ENCODE measurements at places on chromosomes 1 and 21.

GRCh38 chr1:48472638-48473037 is 634 bp upstream of the SPATA6 start:
- DNase-seq: no peak

DNA sequence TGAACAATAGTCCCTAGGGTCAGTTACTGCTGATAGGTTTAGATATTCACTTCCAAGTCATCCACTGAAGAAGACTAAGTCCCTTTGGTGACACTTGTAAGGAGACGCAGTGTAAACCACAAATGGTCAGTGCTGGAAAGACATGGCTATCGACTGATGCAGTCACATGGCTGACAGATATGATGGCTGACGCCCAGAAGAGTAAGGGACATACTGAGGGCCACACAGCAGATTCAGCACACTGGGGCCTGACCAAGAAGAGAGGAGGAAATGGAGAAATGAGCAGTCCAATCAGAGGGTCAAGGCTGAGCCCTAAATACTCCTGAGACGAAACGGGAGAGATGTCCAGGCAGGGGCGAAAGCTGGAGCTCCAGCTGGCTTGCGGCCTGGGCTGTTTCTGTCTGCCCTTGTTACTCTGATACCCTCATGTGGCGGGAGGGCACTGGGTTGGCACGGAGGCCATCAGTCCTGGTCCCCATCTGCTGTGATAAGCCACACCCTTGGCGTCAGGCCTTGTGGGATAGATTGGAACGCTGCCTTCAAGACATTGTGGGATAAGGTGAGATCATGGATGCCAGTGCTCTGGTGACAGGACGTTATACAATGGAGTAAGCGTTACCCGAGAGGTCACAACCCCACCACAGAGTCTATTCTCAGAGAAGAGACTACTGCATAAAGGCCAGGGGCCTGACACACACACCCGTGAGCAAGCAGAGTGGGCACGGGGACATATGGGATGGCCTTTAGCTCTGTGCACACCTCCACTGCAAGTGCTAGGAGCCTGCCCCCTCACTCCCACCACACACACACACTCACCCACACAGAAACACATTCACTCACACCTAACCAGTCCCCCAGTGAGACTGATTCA is 158.4 kb downstream of the TRABD2B start:
- peak; percentile 13 for DNase-seq

- no peak for DNase-seq
These were observed 234.8 kb downstream of the HMCN1 start for GRCh38 chr1:185969028-185969427.

DNA sequence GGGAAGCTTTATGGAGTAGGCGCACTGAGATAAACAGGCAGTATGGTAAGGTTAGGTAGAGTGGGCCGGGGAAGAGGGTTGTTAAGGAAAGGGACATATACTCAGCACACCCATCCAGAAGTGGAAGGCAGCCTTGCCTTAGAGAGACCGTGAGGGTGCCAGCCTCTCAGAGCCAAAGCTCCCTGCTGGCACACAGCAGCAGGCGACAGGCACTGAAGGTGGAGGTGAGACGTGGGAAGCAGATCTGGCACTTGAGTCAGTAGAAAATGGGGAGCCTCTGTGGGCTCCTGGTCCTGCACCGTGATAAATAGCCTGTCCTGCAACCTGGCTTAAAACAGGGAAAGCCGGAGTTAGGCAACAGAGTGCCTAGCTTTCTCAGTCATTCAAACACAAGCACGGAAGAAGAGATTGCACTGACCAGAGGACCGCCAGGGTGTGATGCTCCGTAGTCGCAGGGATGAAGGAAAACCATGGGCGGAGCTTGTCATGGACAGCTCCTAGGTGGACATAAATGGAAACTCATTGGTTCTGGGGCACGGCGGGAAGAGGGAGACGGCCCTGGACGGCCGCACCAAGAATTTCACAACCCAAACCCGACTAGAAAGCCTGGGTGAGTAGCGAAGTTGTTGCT is 15.5 kb downstream of the KCNK1 start:
- no peak for DNase-seq

- DNase-seq: no peak
These were observed 8.9 kb upstream of the LAX1 start for GRCh38 chr1:203756036-203756435.

DNA sequence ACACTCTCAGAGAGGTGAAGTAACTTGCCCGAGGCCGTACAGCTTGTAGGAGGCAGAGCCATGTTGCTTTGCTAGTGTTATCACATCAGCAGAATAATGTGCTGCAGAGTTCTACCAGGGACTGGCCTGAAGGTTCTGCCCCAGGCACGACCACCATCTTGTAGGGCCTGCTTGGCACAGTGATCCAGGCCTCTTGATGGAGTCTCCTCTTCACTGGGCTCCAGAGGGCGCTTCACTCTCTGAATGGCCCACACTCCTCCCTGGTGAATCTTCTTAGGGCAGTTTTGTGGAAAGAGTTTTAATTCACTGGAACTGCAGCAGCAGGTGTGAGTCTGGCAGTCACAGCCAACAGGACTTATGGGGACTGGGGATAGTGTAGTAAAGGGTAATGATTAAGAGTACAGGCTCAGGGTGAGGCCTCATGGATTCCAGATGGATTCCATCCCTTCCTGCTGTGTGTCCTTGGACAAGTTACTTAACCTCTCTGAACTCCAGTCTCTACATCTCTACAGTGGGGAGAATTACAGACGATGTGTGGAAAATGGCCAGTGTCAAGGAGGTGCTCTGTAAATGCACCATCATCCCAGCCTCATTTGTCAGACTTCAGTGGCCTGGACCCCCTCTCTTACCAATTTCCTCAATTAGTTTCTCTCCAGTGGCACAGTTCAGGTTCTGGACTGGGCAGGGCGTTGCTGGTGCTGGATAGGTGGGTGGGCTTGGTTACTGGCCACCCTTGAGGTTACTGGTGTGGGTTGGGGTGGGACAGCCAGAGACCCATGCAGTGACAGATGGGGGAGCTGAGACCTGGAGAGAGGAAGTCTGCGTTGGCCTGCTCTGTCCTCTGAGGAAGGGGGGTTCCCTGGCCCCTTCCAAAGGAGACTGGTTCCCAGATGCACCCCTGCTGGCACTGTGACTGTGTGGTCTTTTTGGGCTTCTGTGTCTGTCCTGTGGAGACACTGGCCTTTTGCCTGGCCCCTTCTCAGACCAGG is 45.9 kb upstream of the CSF3R start:
- DNase-seq: no peak

DNA sequence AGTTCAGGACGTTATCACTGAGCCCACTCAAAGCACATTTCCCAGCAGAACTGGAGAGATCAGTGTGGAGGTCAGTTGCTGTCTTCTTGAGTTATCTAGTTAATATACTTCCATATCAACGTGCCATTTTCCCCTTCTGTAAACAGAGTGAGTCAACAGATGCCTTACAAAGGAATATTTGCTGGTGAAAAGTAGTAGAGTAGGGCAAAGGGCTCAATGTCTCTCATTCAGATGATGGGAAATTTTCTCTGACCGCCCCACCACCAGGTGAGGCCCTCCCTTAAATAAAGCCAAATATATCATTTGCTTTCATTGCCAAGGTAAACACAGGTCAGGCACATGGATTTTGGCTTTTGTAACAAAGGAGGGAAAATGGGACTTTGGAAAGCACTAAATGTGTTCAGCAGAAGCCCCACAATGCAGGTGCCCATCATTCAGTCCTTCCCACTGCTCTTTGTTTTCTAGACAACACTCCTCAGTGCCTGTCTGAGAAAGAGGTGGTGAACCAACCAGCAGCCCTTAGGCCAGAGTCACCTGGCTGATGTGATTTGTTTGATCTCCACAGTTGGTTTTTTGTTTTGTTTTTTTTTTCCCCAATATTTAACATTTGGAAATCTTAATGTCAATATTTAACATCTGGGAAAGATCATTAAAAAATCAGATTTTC is 40.5 kb upstream of the SAMD13 start:
- no peak for DNase-seq

GRCh38 chr1:172566196-172566997 is 33.4 kb downstream of the SUCO start:
- DNase-seq: no peak

DNA sequence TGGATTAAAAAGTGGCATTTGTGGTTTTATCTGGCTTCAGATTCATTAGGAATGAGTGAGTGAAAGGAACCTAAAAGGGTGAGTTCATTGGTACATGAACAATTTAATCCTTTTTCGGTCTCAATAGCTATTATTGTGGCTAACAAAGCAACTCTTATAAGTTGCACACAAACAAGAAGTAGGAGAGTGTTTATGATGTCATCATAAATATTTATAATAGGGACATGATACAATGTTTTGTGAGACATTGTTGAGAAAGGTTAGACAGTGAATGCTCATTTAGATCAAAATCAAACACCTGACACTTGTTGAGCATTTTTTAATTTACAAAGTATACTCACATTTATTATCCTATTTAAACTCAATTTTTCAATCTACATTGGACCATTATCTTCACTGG is 363.4 kb downstream of the PDE4B start:
- no peak for DNase-seq

GRCh38 chr1:209100460-209100859 is 483.1 kb upstream of the CAMK1G start:
- DNase-seq: no peak

GRCh38 chr1:101587741-101588140 is 350.9 kb downstream of the S1PR1 start:
- peak; percentile 75 for DNase-seq

- DNase-seq: no peak
These were observed 17.8 kb upstream of the TTC4 start for GRCh38 chr1:54697896-54698295.

DNA sequence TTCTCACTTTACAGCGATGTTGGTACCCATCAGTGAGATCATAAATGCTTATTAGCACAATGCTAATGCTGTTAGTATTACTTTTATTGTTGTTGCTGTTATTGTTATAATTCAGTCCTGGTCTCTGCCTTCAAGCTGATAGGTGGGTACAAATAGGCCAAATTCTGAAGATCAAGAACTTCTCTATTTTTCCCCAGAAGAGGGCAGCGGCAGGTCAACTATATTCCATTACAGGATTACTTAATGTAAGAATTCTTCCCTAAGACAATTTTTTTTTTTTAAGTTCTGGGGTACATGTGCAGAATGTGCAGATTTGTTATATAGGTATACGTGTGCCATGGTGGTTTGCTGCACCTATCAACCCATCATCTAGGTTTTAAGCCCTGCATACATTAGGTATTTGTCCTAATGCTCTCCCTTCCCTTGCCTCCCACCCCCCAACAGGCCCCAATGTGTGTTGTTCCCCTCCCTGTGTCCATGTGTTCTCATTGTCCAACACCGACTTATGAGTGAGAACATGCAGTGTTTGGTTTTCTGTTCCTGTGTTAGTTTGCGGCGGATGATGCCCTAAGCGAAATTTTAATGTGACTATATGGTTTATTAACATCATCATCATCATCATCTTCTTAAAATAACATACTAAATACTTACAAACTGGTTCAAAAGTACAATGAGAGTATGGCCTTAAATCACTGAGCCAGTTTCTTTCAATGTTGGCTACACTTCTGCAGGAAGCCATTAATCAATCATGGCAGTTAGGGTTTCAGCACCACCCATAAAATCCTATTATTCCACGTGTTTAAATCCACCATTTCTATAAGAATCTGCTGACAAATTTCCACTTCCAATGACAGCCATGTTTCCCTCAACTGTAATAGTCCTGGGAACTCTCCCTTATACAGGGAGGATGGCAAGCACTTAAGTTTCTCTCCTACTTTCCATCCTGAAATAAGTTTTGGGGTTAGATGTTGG is 19.2 kb downstream of the SLC19A2 start:
- DNase-seq: peak; percentile 22

DNA sequence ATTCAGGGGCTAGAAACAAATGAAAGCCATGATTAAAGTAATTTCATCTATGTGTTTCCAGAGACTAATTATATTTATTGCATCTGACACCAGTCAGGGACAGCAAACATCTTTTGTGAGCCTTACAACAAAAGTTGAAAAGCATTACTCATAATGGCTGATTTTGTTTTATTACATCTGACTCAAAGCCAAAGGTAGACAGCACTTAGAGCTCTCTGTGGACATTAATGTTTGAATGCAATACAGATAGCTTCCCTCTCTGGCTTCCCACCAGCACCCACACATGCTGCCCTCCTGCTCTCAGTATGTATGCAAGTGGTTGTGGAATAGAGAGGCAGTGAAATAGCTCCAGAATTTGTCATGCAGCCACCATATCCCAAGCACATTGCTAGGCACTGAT is 198.7 kb downstream of the SETD4 start:
- DNase-seq: no peak

DNA sequence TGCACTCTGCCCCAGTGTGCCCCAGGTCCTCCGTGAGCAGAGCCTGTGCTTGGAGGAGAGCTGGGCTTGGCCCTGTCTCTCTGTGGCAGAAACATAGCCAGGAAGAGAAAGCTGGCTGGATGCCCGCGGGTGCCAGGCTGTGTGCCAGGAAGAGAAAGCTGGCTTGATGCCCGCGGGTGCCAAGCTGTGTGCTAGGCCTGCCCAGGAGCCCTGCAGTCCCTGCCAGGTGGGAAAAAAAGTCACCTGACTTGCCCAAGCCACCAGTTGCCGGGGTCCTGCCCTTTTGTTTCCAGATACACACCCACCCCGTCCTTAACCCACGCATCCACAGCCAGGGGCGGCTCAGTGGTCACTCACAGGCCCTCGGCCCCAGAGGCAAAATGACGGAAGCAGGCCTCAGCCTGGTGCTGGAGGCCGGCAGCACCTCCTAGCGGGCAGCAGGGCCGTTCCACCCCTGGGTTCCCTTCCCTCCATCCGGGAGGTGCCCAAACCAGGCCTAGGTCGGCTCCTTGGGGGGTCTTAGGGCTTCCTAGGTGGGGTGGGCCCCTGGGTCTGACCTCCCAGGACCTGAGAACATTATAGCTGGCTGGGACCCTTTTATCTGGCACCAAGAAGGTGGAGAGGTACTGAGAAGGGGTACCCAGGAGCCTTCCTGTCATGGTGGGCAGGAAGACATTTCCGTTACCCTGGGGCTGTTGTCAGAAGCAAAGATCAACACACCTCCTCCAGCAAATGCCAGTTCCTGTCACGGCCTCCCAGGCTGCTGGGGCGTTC is 9.1 kb downstream of the ITGB2 start:
- DNase-seq: peak; percentile 66

GRCh38 chr1:221717485-221717853 is 24.4 kb downstream of the DUSP10 start:
- no peak for DNase-seq

GRCh38 chr1:27915082-27915575 is 19.7 kb upstream of the SMPDL3B start:
- DNase-seq: no peak

DNA sequence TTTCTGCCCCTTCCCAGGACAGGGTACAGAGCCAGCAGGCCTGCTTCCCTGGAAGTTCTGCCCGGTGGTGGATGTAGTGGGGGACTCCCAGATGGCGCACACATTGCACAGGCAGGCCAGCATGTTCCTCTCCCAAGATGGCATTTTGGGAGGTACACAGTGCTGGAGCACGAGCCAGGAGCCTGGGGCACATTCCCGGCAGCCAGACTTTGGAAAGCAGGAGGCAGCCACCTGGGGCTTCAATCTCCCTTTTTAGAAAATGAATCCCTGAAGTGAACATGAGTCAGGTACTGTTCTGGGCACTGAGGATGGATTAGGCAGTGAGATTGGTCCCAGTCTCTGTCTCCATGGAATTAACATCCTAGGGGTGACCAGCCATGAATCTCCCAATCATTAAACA is 56.9 kb downstream of the RUNX1 start:
- no peak for DNase-seq

GRCh38 chr1:80050523-80050922 is 1044.0 kb upstream of the ADGRL4 start:
- no peak for DNase-seq

Measured in femur (tissue), 1 donor.